ENCODE measurements at places on chromosomes 11 and 22. TPM values are rescaled to one million over a fixed set of nuclear protein-coding genes. Genes with fewer than 3 reads are reported as not detected.

DNA sequence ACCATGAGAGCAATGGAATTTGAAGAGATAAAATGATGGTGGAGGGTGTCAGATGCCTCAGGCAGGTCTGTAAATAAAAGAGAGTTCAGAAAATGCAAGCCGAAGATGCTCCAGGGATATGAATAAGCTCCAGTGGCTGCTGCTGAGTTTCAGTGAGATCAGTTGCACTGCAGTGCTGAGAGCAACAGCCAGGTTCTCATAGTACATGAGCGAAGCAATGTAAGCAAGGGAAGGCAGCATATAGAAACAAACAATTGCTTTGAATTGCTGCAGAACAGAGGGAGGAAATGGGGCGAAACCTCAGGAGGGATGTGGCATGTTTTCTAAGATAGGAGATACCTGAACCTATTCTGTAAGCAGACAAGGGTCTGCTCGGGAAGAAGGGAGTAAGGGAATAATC, 369.5 kb downstream of the AASDHPPT start:
- peak; percentile 17 for DNase-seq

DNA sequence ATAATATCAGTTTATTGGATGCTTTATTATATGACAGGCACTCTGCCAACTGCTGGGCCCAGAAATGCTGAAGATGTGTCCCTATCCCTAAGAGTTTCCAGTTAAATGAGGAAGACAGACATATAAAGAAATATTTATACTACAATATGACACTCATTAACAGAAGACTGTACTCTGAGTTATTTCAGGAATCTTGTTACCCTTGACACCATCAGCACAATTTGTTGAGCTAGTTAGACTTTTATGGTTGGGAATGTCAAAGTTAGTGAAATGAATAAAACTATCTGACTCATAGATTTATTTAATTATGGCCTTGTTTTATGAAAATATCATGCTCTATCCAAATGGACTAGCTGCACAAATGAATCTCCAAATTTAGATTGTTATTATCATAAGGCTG, 25.6 kb upstream of the MSANTD4 start:
- DNase-seq = no peak

- no peak for DNase-seq
These were observed 188.6 kb downstream of the PGR start for GRCh38 chr11:100941033-100941432.

GRCh38 chr22:24117942-24118341, 63.3 kb upstream of the SUSD2 start:
- no peak for DNase-seq

Gene ARHGAP32
- total RNA-seq = 134 TPM

Gene MN1
- 24.8 TPM for total RNA-seq

Gene LRRC56
- total RNA-seq = 1.1 TPM

- DNase-seq = no peak
These were observed 57.4 kb downstream of the IGLL1 start for GRCh38 chr22:23522623-23523251.

DNA sequence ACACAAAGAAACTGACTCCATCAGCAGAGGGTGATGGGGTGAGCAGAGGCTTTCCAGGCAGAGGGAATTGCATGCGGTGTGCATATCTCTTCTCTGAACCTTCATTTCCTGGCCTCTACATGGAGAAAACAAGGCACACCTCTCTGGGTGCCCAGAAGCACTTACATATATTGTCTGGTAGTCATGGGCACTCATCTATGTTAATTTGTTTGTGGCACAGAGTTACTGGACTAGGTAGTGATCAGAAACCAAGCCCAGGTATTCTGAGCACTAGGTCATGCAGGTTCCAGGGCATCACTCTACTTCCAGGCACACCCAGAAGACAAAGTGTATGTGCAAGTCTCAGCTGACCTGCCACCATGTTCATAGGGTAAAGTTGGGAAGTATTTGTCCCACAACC, 56.5 kb downstream of the FZD4 start:
- no peak for DNase-seq

- DNase-seq = no peak
These were observed 66.6 kb upstream of the RDX start for GRCh38 chr11:110362971-110363509.

Gene RAC2
- total RNA-seq = not detected

GRCh38 chr22:43279867-43280522, 63.2 kb downstream of the SCUBE1 start:
- no peak for DNase-seq

- no peak for DNase-seq
These were observed 88.2 kb upstream of the OR9Q1 start for GRCh38 chr11:57935402-57936049.

- no peak for DNase-seq
These were observed 14.3 kb downstream of the FGF3 start for GRCh38 chr11:69804769-69805508.

- DNase-seq = no peak
These were observed 945 bp downstream of the ROBO3 start for GRCh38 chr11:124865902-124866851.

DNA sequence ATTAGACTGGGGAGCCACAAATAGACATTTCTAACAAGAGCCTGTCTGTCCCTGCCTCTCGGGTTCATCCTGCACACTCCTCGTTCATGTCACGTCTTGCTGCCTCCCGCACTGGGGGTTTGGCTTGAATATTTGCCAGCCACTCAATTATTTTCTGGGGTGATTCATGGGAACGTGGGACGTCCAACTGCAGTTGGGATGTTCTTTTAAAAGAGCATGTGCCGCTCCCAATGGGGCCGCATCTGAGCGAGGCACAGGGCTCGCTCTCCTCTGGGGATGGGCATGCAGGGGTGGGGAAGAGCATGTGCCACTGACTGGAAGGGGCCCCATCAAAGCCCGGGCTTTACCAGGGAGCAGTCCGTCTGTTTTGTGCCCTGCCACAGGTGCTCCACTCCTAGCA, 43.4 kb downstream of the PARVG start:
- no peak for DNase-seq

GRCh38 chr11:109972939-109973338, 120.3 kb upstream of the ZC3H12C start:
- DNase-seq = no peak

DNA sequence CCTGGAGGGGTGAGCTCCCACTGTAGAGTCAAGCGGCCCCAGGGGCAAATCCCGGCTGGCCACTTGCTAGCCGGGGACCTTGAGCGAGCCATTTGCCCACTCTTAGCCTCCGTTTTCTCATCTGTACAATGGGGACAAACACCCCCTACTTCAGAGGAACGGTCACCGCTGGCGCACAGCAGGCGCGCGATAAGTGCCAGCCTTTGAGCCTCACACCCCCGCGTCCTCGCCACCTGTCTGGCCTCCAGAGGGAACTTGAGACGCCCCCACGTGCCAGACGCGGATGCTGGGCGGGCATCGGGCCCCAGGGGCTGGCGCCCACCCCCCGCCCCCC, 72.6 kb upstream of the TCF20 start:
- DNase-seq = no peak

GRCh38 chr11:34613552-34614056, 7.3 kb upstream of the EHF start:
- no peak for DNase-seq

DNA sequence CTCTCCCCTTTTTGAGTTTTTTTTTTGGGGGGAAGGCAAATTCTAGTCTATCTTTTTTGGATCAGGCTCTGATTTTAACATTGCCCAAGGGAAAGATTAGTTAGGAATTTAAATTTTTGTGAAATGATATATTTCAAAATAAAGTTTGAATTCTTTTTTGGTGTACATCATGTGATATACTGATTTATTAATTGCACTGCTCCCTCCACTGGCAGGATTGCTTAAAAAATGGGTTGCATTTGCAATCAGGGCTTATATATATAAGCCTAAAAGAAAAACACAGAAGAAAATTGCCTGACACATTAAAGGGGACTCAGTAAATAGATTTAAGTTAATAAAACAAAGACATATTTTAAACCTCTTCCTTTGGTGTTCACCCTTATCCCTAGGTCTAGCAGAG, 1.2 kb downstream of the DYNC2H1 start:
- DNase-seq = no peak

GRCh38 chr22:28031383-28031922, 112.4 kb upstream of the PITPNB start:
- DNase-seq = no peak

Gene MCM5
- 11.9 TPM for total RNA-seq

DNA sequence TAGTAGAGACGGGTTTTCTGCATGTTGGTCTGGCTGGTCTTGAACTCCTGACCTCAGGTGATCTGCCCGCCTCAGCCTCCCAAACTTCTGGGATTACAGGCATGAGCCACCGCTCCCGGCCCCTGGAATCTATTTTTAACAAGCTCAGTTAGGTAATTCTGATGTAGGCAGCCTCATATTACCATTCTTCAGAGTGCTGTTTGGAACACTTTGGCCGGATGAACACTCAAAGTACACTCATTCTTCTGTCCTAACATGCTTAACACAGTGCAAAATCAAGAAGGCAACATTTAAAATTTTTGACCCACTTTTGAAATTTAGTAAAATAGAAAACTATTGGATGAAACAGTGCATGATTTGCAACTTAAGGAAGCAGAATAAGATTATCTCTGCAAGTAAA, 586.7 kb upstream of the CHORDC1 start:
- DNase-seq = no peak

DNA sequence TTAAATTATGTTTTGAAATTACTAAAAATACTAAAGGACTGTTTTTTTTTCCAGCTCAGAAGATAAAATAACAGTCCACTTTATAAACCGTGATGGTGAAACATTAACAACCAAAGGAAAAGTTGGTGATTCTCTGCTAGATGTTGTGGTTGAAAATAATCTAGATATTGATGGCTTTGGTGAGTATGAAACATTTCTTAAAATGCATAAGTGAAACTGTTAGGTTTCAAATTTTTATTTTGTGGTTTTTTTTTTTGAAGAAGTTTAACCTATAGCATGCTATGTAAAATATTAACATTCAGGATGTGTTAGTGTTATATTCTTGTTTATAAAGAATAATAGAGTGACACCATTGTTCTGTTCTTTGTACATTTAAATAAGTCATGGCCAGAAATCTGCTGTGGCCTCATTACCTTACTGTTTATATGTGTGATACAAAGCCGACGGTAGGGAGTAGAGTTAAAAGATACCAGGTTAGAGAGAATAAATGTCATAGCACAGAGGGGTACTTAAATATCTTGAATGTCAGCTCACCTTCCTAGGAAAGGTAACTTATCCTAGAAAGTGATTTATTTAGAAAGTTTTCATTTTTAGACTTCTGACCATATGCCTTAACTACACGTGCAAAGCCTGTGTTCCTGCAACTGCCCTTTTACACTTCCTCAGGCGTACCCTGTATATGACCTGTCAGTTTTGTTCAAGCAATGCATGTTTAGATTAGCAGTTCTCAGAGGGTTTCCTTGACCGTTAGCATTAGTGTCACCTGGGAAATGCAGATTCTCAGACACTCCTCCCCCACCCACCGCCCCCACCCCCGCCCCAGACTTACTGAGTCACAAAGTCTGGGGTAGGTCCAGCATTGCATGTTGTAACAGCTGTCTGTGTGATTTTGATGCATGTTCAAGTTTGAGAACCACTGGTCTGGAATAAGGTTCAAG, 6.3 kb downstream of the FDX1 start:
- DNase-seq = no peak

DNA sequence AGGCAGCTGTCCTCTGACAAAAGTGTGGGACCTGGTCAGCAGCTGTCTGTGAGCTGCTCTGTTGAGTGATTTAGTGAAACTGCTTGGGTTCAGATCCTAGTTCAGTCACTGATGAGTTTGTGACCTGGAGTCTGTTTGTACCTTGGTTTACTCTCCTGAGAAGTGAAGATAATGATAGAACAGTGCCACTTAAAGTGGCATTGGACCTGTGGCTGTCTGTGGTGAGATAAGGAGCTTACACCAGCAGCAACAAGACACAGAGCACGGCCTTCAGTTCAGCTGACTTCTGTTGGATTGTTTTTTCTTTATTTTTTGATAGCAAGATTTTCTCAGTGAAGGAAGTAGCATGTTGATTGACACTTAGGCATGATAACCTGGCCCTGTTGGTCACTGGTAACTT, 46.2 kb upstream of the CTTN start:
- no peak for DNase-seq

DNA sequence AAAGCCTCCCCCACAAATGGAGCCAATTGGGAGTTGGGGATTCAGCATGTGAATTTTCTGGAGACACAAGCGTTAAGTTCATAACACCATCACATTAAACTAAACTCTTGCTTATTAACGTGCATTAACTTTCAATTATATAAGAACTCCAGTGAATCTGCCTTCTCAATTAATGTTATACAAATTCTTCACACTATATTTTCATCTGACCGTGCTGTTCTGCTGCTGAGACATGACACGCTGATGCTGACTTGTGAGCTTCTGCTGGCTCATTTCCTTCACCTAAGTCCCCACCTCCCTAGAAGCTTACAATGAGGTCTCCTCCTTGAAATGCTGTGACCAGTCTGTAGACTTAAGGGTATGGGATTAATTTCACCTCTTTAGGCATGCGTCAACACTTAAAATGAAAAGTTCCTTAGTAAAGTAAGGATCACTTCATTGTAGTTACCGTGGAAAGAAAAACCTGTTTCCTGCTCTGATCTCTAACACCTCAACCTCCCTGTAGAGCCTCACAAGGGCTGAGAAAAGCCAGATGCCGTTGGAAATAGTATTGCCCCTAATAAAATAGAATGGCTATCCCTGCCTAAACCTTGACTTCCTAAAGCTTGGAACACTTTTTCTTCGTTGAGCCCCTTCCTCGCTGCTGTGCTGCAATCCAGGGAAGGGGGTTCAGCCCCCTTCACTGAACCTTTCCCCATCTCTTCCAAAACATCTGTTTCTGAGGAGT, 2.2 kb downstream of the HBG2 start:
- DNase-seq = no peak

DNA sequence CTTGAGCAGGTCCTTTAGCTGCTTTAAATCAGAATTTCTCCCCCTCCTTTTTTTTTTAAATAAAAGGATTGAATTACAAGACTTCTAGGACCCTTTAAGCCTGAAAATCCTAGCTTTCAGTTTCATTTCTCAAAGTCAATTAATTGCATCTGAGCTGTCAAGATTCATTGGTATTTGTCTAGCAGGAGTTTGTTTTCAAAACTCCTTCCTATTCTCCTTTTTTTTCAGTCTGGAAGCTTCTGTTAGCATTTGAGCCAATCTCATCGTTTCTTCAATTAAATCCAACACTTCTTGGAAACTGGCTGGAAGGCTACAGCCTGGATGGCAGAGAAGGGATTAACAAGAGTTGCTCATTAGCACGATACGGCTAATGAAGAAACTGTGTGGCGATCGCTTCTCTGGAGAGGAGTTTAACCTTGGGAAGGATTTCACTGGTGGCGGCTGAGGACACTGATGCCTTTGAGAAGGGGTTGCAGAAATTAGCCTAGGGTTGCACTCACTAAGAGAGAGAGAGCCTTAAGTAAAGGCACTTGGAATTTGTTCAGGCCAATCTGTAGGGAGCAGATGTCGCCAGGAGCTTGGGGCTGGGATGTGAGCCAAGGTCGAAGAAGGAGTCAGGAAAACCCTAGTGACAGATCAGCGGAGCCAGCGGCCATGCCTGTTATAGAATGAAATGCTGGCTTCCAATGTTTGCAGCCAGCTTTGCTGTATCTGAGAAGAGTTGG, 43.8 kb upstream of the API5 start:
- no peak for DNase-seq

Gene SMIM35
- total RNA-seq = not detected

GRCh38 chr11:118212131-118212725, 12.6 kb downstream of the JAML start:
- DNase-seq = no peak

GRCh38 chr22:17964643-17965042, 59.7 kb downstream of the MICAL3 start:
- no peak for DNase-seq

All from occipital lobe (tissue), 3 donors.